Glomerular endothelial cell (primary cell): ENCODE measurements at places on chromosomes 4 and X. TPM values are rescaled to one million over a fixed set of nuclear protein-coding genes. Genes with fewer than 3 reads are reported as not detected.

GRCh38 chr4:151804086-151804630 is 43.4 kb upstream of the GATB start:
- DNase-seq, result no peak

Gene ANK2
- 4.1 and 6.1 TPM in 2 replicates for total RNA-seq

GRCh38 chr4:95676190-95676589 is 127.4 kb upstream of the UNC5C start:
- DNase-seq, result no peak

- DNase-seq, result no peak
Observed at GRCh38 chrX:10875995-10876394, 235.1 kb upstream of the HCCS start.

Gene FAT1
- 108 and 154 TPM in 2 replicates for total RNA-seq

Gene SMR3B
- not detected in 2 replicates for total RNA-seq

- DNase-seq, result no peak
Observed at GRCh38 chr4:163816494-163816893, 322.0 kb downstream of the TMA16 start.

GRCh38 chrX:19864736-19865135 is 22.7 kb downstream of the SH3KBP1 start:
- no peak for DNase-seq

Gene S100P
- total RNA-seq, result not detected in 2 replicates
